ENCODE measurements at places on chromosomes 11 and 22. TPM values are rescaled to one million over a fixed set of nuclear protein-coding genes. Genes with fewer than 3 reads are reported as not detected.

DNA sequence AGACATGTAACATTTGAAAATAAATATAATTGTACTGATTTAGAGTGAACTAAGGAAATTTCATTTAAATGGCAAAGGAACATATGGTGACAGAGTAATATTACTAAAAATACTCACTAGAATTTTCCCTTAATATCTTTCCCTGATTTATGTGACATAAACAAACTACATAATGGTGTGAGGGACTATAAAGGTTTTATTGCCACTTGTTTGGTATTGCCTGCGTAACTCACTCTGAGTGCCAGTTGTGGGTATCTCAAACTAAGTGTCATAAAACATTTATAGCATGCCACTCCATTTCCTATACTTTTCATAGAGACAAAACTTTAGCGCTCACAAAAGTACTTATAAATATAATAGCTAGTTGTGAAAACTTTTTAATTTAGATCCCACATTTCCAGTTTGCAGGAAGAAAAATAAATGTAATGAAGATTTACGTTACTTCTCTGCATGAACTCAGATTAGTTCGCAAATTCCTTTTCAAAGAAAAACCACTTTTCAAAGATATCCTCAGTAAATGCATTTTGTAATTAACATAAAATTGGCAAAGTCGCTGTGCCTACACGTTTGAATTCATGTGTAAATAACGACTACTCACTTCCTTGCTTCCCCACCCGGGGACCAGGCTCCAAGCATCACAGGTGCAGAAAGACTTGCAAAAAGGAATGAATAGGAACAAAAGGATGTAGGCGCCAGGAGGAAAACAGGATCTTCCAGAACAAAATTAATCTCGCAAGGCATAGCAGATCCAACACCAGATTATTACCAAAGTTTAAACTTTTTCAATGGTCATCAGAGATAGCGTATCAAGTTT is 1.6 kb upstream of the QSER1 start:
- no peaks in the 10 kb centered on the region for H3K27me3 ChIP-seq
- H3K4me1 ChIP-seq: peaks cover 17% of the 10 kb centered on the region
- peak overlapping the region; percentile 68 for H3K4me3 ChIP-seq
- no peak overlapping the region for H3K27ac ChIP-seq
- H3K36me3 ChIP-seq: no peaks in the 10 kb centered on the region
- no peak for DNase-seq

DNA sequence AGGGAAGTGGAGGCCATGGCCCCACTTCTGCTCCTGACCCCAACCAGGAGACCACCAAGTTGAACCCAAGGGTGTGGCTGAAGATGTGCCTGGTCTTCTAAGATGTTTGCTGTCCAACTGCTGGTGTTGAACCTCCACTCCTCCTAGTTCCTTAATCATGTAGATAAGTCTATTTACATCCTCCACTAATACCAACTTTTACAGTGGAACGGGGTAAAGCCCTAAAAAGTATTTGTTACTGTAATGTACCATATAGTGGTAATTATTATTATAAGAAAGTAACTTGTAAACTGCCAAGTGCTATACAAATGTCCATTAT is 19.0 kb upstream of the RASSF10 start:
- no peak overlapping the region for H3K27ac ChIP-seq
- H3K4me3 ChIP-seq: no peak overlapping the region
- no peaks in the 10 kb centered on the region for H3K4me1 ChIP-seq
- DNase-seq: no peak

- peaks cover 10% of the 10 kb centered on the region for H3K4me1 ChIP-seq
- no peak overlapping the region for H3K27ac ChIP-seq
- no peak overlapping the region for H3K4me3 ChIP-seq
- DNase-seq: no peak
These were observed 118.8 kb upstream of the BLID start for GRCh38 chr11:122234780-122235179.

GRCh38 chr22:42076764-42077485 is 2.6 kb upstream of the SMDT1 start:
- H3K4me1 ChIP-seq: peaks cover 23% of the 10 kb centered on the region
- no peak overlapping the region for H3K4me3 ChIP-seq
- peaks cover 2% of the 10 kb centered on the region for H3K36me3 ChIP-seq
- no peak overlapping the region for H3K27ac ChIP-seq

GRCh38 chr11:129213261-129213660 is 21.1 kb upstream of the ARHGAP32 start:
- DNase-seq: no peak
- H3K4me1 ChIP-seq: no peaks in the 10 kb centered on the region
- H3K4me3 ChIP-seq: no peak overlapping the region
- no peak overlapping the region for H3K27ac ChIP-seq

Gene PTPRCAP
- polyA plus RNA-seq: 2.5 TPM

Gene IGLL1
- not detected for polyA plus RNA-seq

Gene SYT9
- 1.6 TPM for polyA plus RNA-seq

Gene SCGB1D4
- polyA plus RNA-seq: not detected

Gene KCNQ1
- polyA plus RNA-seq: 18.8 TPM

Gene RFPL3
- not detected for polyA plus RNA-seq

DNA sequence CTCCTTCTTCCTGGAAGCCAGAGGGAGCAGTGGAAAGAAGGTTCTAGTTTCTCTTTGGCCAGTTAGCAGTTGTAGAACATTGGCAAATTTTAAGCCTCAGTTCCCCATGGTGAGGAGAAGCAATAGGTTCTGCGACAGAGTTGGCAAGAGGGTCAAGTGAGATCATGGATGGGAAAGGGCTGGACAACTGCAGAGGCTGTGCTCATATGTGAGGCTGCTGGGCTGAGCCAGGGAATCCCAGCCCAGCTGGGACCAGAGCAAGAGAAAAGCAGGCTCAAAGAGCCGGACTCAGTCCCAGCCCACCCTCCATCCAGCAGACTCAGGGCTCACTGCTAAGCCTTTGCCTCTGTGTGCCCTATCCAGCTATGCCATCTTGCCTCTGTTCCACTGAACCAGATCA is 66.8 kb upstream of the MYOD1 start:
- peaks cover 8% of the 10 kb centered on the region for H3K27me3 ChIP-seq
- H3K27ac ChIP-seq: no peak overlapping the region
- no peaks in the 10 kb centered on the region for H3K36me3 ChIP-seq

DNA sequence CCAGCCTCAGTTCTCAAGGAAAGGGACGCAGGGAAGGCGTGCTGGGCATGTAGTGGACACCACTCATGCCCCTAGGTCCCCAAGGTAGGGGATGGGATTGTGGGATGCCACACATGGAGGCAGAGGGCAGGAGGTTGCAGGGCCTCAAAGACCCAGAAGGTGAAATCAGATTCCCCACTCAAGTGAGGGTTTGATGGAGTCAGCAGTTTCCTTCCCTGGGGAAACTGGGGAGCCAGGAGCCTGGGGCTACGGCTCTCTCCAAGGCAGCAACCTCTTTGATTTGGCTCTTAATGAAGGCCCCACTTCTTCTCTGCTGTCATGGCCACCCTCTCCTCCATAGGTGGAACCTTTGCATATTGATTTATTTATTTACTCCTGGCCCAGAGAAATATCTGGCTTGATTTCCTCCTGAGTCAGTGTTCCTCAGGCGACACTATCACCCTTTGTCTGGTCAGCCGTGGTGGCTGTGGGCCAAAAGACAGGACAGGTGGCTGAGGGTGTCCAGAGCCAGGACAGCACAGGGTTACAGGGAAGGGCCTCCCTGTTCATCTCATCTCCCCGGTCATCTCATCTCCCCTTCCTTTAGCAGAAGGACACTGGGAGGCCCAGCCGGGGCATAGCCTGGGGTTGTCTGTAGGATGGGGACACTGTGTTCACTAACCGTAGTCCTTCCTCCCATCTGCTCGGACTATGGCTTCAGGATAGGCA is 9.6 kb downstream of the GNAZ start:
- no peaks in the 10 kb centered on the region for H3K36me3 ChIP-seq
- no peaks in the 10 kb centered on the region for H3K4me1 ChIP-seq
- no peak overlapping the region for H3K4me3 ChIP-seq
- DNase-seq: no peak

- no peak for DNase-seq
- H3K4me3 ChIP-seq: no peak overlapping the region
- no peak overlapping the region for H3K27ac ChIP-seq
- H3K4me1 ChIP-seq: peaks cover under 1% of the 10 kb centered on the region
- no peaks in the 10 kb centered on the region for H3K36me3 ChIP-seq
These were observed 94.1 kb downstream of the USP35 start for GRCh38 chr11:78282821-78283220.

- no peak for DNase-seq
- peaks cover 33% of the 10 kb centered on the region for H3K36me3 ChIP-seq
- no peaks in the 10 kb centered on the region for H3K4me1 ChIP-seq
- H3K4me3 ChIP-seq: no peak overlapping the region
- H3K27ac ChIP-seq: no peak overlapping the region
These were observed 30.7 kb upstream of the TEF start for GRCh38 chr22:41351011-41351410.

All from cardiac muscle cell (in vitro differentiated cells and primary cell).